ENCODE measurements at places on chromosomes 7 and 10. TPM values are rescaled to one million over a fixed set of nuclear protein-coding genes. Genes with fewer than 3 reads are reported as not detected.

GRCh38 chr7:66699998-66700397 is 40.5 kb upstream of the RABGEF1 start:
- peak; percentile 56 for DNase-seq

- DNase-seq, result no peak
Measured at GRCh38 chr7:2553108-2553507, 2.2 kb downstream of the BRAT1 start.

OR6V1 gene
- total RNA-seq, result not detected

- no peak for DNase-seq
Measured at GRCh38 chr7:67348171-67348570, 351.5 kb downstream of the TYW1 start.

DNA sequence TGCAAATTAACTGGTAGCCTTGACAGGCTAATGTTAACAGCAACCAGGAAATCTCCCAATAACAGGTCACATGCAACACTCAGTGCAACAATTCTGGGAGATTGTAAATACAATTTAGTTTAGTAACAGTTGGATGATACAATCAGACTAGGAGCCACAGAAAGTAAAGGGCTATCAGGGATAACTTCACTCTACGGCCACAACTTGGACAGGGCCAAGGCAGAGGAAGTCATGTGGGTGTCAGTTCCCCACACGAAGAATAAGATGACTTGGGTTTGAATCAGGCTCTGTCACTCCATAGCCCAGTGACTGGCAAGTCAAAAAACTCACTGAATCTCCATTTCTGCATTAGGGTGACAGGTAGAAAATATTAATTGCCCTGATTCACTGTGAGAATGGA is 217.3 kb upstream of the CCDC6 start:
- DNase-seq, result no peak

ZNF25 gene
- 19.4 TPM for total RNA-seq

DNA sequence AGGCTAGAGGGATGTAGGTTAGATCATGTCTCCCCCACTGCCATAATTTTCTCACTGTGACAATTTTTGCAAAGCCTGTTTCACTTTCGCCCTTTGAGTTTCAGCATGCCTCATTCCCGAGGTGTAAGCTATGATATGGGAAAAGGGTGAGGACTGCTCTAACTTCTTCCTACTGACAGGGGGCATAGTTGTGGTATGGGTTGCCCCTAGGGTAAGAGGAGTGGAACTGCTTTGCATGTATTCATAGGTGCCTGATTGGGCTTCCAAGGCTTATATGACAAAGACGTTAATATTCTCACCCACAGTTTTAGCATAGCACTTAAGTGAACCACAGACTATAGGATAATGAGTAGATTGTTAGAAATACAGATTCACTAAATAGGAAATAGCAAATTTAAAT is 148.7 kb downstream of the BBS9 start:
- no peak for DNase-seq
